ENCODE measurements at places on chromosomes 3 and 15.

DNA sequence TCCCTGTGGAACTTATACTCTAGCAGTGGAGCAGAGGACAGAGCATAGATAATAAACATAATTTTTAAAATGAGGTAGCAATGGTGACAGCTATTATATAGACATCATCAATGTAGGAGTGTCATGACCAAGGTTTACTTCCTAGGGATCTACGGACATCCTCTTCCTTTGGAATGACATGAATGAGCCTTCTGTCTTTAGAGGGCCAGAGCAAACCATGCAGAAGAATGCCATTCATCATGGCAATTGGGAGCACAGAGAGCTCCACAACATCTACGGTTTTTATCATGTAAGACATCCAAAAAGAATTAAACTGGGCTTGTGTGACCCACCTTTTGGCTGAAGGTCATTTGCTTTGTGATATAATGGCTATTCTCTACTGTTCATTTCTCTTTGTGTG is 30.1 kb upstream of the CAPN3 start:
- no peak for DNase-seq

DNA sequence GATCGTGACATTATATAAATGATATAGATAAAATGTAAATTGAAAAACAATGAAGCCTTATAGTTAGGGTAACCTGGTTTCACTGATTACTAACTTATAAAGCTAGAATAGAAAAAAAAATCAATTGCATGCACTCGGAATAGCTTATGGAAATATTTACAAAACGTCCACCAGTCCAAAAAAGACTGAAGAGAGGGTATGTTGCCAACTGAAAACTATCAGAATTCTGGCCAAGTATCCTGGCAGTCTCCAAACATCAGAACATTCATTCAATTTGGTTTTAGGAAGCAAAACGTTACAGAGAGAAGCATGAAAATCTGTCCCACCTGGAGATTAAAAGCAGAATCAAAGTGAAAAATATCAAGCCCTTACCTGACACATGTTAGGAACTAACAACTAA is 892.4 kb downstream of the ROBO1 start:
- DNase-seq = no peak

GRCh38 chr3:129424185-129424841 is 4.1 kb downstream of the EFCAB12 start:
- DNase-seq = no peak

- no peak for DNase-seq
Observed at GRCh38 chr15:99385005-99385669, 133.9 kb downstream of the LRRC28 start.
